ENCODE measurements at places on chromosomes 7 and 10. TPM values are rescaled to one million over a fixed set of nuclear protein-coding genes. Genes with fewer than 3 reads are reported as not detected.

Gene RNF133
- total RNA-seq: 0.72 TPM

Gene CYP2C19
- not detected for total RNA-seq

Gene ZNF503
- 0.72 TPM for total RNA-seq

Gene CADPS2
- total RNA-seq: 53.7 TPM

Gene FAM24B
- 9.7 TPM for total RNA-seq

Gene CABCOCO1
- total RNA-seq: not detected

Gene NSUN5
- total RNA-seq: 6.0 TPM

Gene DEPP1
- 237 TPM for total RNA-seq

Gene CNNM1
- not detected for total RNA-seq

Gene NME8
- total RNA-seq: not detected

Gene NXPH1
- not detected for total RNA-seq

Gene TMEM236
- total RNA-seq: 0.19 TPM

Gene GGCT
- 34.6 TPM for total RNA-seq

Gene TMEM72
- total RNA-seq: not detected

Gene MRM2
- total RNA-seq: 12.1 TPM

Gene RTKN2
- total RNA-seq: 0.09 TPM

Gene ANKRD7
- 0.18 TPM for total RNA-seq

Gene GDI2
- total RNA-seq: 561 TPM

Gene PIP
- not detected for total RNA-seq

Gene NANOS1
- 0.18 TPM for total RNA-seq

All from endothelial cell of coronary artery (primary cell).